Purkinje cell (primary cell): ENCODE measurements at places on chromosomes 16 and 17. TPM values are rescaled to one million over a fixed set of nuclear protein-coding genes. Genes with fewer than 3 reads are reported as not detected.

Gene DPEP3
- not detected in 2 replicates for polyA plus RNA-seq

Gene SALL1
- not detected in 2 replicates for polyA plus RNA-seq

Gene TPSG1
- not detected in 2 replicates for polyA plus RNA-seq

Gene CDH16
- not detected in 2 replicates for polyA plus RNA-seq

Gene C16orf46
- polyA plus RNA-seq = 3.2 and 5.8 TPM in 2 replicates

Gene PRAC1
- polyA plus RNA-seq = not detected in 2 replicates

Gene BLMH
- polyA plus RNA-seq = 2.5 and 7.5 TPM in 2 replicates

Gene IL34
- polyA plus RNA-seq = 1.7 TPM in 1 of 2 replicates, not detected in the other

Gene POLR2A
- 6.4 and 7.7 TPM in 2 replicates for polyA plus RNA-seq

Gene SCPEP1
- polyA plus RNA-seq = 25.3 and 51.1 TPM in 2 replicates

Gene TEKT3
- polyA plus RNA-seq = 0.92 and 5.4 TPM in 2 replicates

Gene CD300E
- polyA plus RNA-seq = not detected in 2 replicates

Gene PRSS36
- 0.43 and 1.8 TPM in 2 replicates for polyA plus RNA-seq

Gene GNG13
- 2,278 and 2,470 TPM in 2 replicates for polyA plus RNA-seq

Gene DOC2A
- 2.3 and 11.0 TPM in 2 replicates for polyA plus RNA-seq

Gene CD2BP2
- 8.0 and 11.0 TPM in 2 replicates for polyA plus RNA-seq

Gene XYLT1
- 8.1 and 9.9 TPM in 2 replicates for polyA plus RNA-seq

Gene CRLF3
- polyA plus RNA-seq = 11.6 and 12.0 TPM in 2 replicates

Gene ALOX15
- polyA plus RNA-seq = not detected in 2 replicates

Gene SMCR8
- polyA plus RNA-seq = 0.31 and 0.99 TPM in 2 replicates

Gene KRT14
- not detected in 2 replicates for polyA plus RNA-seq

Gene CACNA1H
- polyA plus RNA-seq = 0.13 TPM in 1 of 2 replicates, not detected in the other

Gene FOXN1
- polyA plus RNA-seq = not detected in 2 replicates

Gene COL1A1
- polyA plus RNA-seq = 0.15 TPM in 1 of 2 replicates, not detected in the other

Gene LRRC46
- polyA plus RNA-seq = 6.0 TPM in 1 of 2 replicates, not detected in the other

Gene NTN1
- 0.04 TPM in 1 of 2 replicates, not detected in the other for polyA plus RNA-seq

Gene GPR142
- polyA plus RNA-seq = not detected in 2 replicates

Gene NARF
- polyA plus RNA-seq = 42.2 and 47.7 TPM in 2 replicates

Gene SPHK1
- polyA plus RNA-seq = 0.13 and 0.78 TPM in 2 replicates

Gene HERPUD1
- polyA plus RNA-seq = 71.8 and 87.9 TPM in 2 replicates

Gene EVI2A
- 4.7 and 5.7 TPM in 2 replicates for polyA plus RNA-seq

Gene TP53TG3C
- not detected in 2 replicates for polyA plus RNA-seq

Gene ST6GALNAC2
- polyA plus RNA-seq = not detected in 2 replicates

Gene ITGA2B
- not detected in 2 replicates for polyA plus RNA-seq

Gene TBC1D3B
- polyA plus RNA-seq = not detected in 2 replicates

Gene GDPD3
- polyA plus RNA-seq = not detected in 2 replicates

Gene CEP295NL
- polyA plus RNA-seq = not detected in 2 replicates

Gene TBC1D3I
- 0.13 TPM in 1 of 2 replicates, not detected in the other for polyA plus RNA-seq

Gene IL21R
- polyA plus RNA-seq = not detected in 2 replicates

Gene SDR42E2
- polyA plus RNA-seq = not detected in 2 replicates

Gene DNAH3
- polyA plus RNA-seq = not detected in 2 replicates

Gene PNMT
- 0.20 and 1.0 TPM in 2 replicates for polyA plus RNA-seq

Gene ZPBP2
- polyA plus RNA-seq = not detected in 2 replicates

Gene CTRB1
- 1.4 TPM in 1 of 2 replicates, not detected in the other for polyA plus RNA-seq
